Uterine smooth muscle cell (primary cell): ENCODE measurements at places on chromosomes 2 and 18. TPM values are rescaled to one million over a fixed set of nuclear protein-coding genes. Genes with fewer than 3 reads are reported as not detected.

The AGXT gene
- total RNA-seq: under 0.01 TPM in 1 of 2 replicates, not detected in the other

The GALNT14 gene
- 0.33 and 1.2 TPM in 2 replicates for total RNA-seq

The OXER1 gene
- 0.12 TPM in 1 of 2 replicates, not detected in the other for total RNA-seq

The REG1B gene
- not detected in 2 replicates for total RNA-seq

The TP53I3 gene
- 31.3 and 65.1 TPM in 2 replicates for total RNA-seq

The HSBP1L1 gene
- 7.6 and 7.9 TPM in 2 replicates for total RNA-seq

The CTDP1 gene
- total RNA-seq: 26.5 and 27.4 TPM in 2 replicates

The C18orf54 gene
- 4.5 and 10.2 TPM in 2 replicates for total RNA-seq

The NAB1 gene
- total RNA-seq: 29.0 and 34.6 TPM in 2 replicates

The CYRIA gene
- total RNA-seq: 8.7 and 18.1 TPM in 2 replicates

The PLB1 gene
- total RNA-seq: 1.9 and 3.1 TPM in 2 replicates

The TEKT4 gene
- total RNA-seq: not detected in 2 replicates

The CCDC102B gene
- total RNA-seq: 13.4 and 13.5 TPM in 2 replicates

The EIF5B gene
- 28.1 and 37.7 TPM in 2 replicates for total RNA-seq

The CPS1 gene
- total RNA-seq: 12.2 and 21.2 TPM in 2 replicates

The GREB1L gene
- total RNA-seq: 4.2 and 5.0 TPM in 2 replicates

The EFHD1 gene
- total RNA-seq: 0.12 TPM in 1 of 2 replicates, not detected in the other

The ARHGAP15 gene
- total RNA-seq: not detected in 2 replicates

The POTEJ gene
- total RNA-seq: not detected in 2 replicates

The NR4A2 gene
- 0.11 and 0.25 TPM in 2 replicates for total RNA-seq

The UXS1 gene
- 35.4 and 43.5 TPM in 2 replicates for total RNA-seq

The SGPP2 gene
- total RNA-seq: not detected in 2 replicates

The PROC gene
- total RNA-seq: not detected in 2 replicates

The ST8SIA3 gene
- not detected in 2 replicates for total RNA-seq

The ARHGAP25 gene
- total RNA-seq: 1.1 and 3.7 TPM in 2 replicates

The ACKR3 gene
- total RNA-seq: 0.25 TPM in 1 of 2 replicates, not detected in the other

The FAM161A gene
- total RNA-seq: 3.9 and 4.4 TPM in 2 replicates

The YWHAQ gene
- 259 and 420 TPM in 2 replicates for total RNA-seq

The EMX1 gene
- not detected in 2 replicates for total RNA-seq

The CCDC85A gene
- total RNA-seq: 2.4 and 4.6 TPM in 2 replicates

The CDCA7 gene
- total RNA-seq: 6.7 and 20.3 TPM in 2 replicates

The NEUROD1 gene
- not detected in 2 replicates for total RNA-seq
